Posterior vena cava (tissue), 2 donors: ENCODE measurements at places on chromosomes 12 and 14. TPM values are rescaled to one million over a fixed set of nuclear protein-coding genes. Genes with fewer than 3 reads are reported as not detected.

Gene KERA
- not detected for total RNA-seq

Gene RDH5
- 39.7 TPM for total RNA-seq

GRCh38 chr12:121255433-121255832, 41.1 kb downstream of the CAMKK2 start:
- DNase-seq = no peak

Gene BEST3
- total RNA-seq = not detected

Gene STON2
- total RNA-seq = 25.1 TPM

GRCh38 chr12:52014567-52015530, 8.1 kb downstream of the TAMALIN start:
- DNase-seq = no peak

- DNase-seq = no peak
These were observed 14.3 kb downstream of the YBX3 start for GRCh38 chr12:10708862-10709261.

DNA sequence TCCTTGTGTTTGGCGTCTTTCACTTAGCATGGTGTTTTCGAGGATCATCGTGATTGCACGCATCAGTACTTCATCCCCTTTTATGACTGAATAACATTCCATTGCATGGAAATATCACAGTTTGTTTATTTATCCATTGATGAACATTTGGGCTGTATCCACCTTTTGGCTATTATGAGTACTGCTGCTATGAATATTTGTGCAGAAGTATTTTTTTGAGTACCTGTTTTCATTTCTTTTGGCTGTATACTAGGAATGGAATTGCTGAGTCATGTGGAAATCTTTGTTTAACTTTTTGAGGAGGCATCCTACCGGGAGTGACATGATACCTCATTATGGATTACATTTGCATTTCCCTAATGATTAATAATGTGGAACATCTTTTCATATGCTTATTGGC, 66.4 kb downstream of the WNK1 start:
- no peak for DNase-seq

GRCh38 chr12:124368421-124369032, 73.6 kb downstream of the RFLNA start:
- DNase-seq = no peak

GRCh38 chr14:45610318-45610717, 357.3 kb upstream of the MIS18BP1 start:
- DNase-seq = no peak

DNA sequence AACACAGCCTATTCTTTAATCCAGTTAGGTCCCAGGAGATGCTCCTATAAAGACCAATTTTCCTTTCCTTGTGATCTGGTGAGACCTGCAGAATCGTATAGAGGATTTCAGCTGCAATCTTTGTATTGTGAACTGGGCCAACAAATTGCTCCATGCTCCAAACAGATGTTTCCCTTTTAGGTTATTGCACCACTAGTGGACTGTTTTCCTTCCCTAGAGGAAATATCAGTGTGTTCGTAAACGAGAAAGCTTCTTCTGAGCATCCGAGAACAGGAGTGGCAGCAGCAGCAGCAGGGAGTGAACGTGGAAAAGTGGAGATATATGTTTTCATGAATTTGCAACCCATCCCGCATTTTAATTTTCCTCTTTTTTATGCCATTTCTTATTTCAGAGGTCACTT, 344.1 kb upstream of the PDE3A start:
- no peak for DNase-seq

- DNase-seq = no peak
These were observed 85.6 kb downstream of the ALG10 start for GRCh38 chr12:34107781-34108404.

Gene DEGS2
- total RNA-seq = 0.10 TPM

DNA sequence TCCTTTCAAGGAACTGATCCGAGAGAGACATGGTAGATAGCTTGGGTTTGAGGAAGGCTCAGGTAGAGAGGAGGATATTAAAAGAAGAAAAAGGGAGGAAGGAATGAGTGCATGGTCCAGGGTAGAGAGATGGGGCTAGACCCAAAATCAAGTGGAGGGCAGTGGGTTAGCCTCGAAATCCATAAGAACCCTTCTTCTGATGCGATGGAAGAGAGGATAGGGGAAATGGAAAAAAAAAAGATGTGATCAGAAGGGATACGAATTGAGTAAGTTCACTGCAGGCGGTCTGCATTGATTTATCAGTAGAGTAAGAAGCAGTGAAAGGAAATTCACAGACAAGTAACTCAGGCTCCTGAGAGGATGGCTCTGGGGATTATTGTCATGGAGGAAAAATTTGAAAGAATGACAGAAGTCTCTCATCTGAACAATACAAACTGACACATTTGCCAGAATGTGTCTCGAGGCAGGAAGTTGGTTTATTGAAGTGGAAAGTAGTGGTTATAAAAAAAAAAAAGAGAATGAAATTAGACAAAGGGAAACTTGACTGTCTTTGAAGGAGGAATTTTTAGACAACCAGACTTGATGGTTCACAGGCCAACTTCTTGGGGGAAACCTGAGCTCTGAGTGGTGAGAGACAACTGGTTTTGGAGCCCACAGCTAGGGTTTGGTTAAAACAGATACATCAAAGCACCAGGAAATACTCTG, 10.2 kb downstream of the PPFIBP1 start:
- DNase-seq = no peak

Gene CACNB3
- 23.8 TPM for total RNA-seq
